ENCODE measurements at places on chromosomes 6 and 20.
A peak's percentile ranks its signal among the peaks of the same experiment; 100 is the strongest.

DNA sequence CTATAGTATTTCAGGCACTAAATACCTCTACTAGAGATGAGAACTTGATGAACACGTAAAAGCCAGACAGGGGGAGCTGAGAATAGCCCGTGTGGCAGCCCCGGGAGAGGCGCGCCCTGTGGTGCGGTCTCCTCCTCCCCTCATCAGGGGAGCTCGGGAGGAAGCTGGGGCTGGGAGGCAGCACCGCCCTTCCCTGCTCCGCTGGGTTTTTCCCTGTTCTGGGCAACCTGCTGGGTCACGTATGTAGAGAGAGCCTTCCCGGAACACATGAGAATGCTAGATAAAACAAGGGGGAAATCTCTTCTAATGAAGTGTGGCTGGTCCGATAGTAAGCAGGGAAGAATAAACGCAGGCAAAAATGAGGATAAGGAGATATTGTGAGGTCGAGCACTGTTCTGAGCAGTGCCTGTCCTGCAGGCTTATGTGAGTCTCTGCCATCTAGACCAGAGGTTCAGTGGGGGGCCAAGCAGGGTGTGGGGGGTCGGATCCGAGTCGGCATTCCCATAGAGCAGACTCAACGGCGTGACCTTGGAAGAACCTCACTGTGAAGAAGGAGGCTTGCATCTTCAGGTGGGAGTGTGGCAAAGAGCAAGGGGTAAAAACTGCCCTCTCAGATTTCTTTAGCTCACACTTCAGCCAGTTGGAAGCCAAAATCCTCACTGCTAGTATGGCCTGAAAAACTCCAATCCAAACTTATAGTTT, 13.4 kb upstream of the RPS6KA2 start:
- DNase-seq, result peak; percentile 36

DNA sequence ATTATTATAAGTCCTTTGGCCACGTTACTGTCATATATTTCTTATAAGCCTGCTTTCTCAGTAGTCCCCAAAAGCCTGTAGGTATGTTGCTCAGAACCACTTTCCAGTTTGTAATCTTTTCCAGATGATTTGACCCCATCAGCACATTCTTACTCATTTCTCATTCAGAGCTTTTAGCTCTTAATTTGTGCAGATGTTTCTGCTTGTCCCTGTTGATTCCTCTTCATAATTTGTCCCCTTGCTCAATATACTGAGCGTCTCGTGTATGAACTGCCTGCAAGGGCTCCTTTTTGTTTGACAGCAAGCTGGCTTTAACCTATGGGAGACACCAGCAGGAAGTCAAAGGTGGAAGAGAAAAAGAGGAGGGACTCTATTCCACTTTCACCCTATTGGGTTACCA, 733.8 kb upstream of the GJE1 start:
- no peak for DNase-seq

DNA sequence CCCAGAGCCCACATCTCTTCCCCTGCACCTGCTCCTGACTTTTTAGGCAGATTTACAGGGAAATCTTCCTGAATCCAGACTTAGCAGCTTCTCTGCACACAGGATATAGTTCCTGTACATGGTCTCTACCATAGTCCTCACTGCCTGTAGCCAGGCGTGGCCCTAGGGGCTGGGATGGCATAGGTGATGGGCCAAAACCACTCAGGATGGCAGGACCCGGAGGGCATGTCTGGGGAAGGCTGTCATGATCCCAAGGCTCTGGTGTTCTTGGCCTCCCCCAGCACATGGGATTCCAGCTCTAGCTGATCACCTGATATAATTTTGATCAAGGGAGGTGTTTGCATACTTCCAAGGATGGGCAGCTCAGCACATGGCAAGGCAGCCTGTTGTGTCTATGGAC, 58.0 kb downstream of the TOX2 start:
- DNase-seq, result no peak

DNA sequence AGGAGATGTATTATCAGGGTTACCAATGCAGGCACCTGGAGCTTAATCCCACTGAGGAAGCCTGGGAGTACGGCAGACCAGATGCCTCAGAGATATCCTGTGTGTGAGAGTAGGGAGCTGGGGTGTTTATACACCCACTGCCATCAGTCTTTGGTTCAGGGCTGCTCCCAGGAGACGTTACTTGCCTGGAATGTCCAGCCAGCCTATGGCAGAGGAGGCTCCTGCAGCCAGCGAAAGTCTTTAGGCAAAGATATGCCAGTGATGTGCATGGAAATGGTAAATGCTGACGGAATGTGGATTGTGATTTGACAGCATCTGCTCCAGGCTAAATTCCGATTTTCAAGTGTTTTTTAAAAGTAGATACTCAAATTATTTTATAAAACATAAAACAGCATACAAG, 282.0 kb downstream of the BTBD3 start:
- DNase-seq, result no peak

DNA sequence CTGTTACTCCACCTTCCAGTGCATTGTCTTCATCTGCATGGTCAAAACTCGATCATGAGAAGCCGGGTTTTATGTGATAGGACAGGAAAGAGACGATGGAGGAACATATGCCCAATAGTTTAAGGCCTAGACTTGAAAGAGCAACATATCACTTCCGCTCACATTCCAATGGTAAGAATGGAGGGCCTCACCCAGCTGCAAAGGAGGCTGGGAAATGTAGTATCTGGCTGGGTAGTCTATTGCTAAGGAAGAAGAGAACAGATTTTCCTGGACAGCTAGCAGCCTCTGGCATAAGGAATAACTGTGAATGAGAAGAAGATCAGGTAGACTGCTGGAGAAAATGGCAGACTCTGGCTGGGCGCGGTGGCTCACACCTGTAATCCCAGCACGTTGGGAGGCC, 19.2 kb downstream of the FITM2 start:
- no peak for DNase-seq

DNA sequence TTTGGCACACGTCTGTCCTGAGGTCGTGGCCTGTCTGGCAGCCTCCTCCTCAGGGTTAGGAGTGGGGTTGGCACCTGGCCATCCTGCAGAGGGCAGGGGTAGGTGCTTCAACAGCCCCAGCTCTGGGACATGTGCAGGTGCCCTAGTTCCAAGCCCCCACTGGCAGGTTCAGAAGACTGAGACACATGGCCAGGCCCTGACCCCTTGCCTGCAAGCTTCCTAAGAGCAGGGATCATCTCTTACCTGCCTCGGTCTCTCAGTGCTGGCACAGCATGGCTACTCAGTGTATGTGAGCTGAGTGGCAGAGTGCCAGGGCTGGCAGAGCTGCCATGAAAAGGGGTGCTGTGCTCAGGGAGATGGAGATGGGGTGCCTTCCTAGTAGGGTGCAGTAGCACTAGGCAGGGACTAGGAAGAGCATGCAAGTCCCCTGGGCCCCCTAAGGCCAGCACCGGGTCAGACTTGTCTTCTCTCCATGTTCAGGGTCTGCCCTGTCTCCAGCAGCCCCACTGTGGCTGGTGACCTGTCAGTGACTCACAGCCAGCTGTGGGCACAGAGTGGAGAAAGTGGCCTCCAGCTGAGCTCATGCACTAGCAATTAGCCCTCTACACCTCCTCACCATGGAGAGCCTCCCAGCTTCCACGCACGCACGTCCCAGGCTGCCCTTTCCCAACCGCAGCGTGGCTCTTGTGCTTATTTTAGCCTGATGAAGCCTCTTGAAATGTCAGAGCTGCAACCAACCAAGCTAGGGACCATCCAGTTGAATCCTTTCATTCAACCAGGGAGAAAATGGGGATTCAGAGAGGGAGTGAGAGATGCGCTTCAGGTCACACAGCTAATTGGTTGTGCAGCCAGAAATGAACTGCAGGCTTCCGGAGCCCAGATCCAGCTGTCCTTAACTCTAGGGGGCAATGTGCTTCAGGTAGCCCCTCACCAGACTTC, 116.6 kb downstream of the MRPL14 start:
- DNase-seq, result no peak

- no peak for DNase-seq
Observed at GRCh38 chr6:88519301-88520016, 353.3 kb upstream of the CNR1 start.

DNA sequence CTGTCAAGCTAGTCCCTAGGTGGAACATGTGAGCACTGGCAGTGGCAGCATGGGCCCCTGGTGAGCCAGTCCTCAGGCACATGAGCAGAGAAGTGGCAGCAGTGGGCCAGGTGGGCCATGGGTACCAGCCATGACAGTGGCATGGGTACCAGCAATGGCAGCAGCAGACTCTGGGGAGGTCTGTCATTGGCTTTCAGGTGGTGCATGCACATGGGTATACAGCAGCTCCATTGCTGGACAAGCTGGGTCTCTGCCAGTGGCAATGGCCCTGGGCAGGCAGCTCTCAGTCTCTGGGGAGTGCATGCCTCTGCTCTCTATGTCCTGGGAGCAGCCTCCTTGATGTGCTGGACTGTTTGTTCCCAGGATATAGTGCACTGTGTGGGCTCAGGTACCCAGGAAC, 65.3 kb downstream of the KAT14 start:
- DNase-seq, result no peak

GRCh38 chr6:139395891-139396301, 21.4 kb upstream of the CITED2 start:
- peak; percentile 65 for DNase-seq

- peak; percentile 65 for DNase-seq
Observed at GRCh38 chr20:50498071-50498776, 12.0 kb upstream of the PTPN1 start.

DNA sequence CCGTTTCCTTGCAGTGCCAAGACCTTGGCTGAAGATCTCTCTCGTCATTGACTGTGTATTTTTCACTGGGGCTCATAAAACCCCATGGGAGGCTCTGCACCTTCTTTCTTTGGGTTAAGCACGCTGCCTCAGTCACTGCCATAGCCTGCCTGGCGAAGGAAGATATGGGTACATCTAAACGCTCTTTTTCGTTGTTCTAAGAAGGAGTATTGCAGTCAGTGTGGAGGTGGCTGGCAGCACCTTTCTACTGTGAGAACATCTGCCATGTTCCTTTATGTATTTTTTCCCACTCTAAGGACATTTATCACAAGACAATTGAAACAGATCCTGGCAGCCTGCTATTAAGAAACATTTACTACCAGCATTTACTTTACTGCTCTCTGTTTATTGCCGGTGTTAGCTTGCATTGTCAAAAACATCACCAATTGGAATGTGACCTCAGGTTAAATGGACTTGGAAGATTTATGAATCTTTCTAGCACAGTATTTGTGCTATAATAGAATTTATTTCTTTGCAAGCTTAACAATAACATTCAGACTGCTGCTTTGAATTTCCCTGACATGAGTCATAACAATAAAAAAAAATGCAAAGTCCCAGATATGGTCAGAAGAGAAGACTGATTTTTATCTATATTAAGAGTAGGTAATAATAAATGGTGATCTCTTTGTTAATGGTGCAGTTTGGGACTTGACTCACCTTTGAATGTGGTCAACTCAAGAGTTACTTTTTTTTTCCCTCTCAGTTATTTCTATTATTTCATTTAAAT, 62.2 kb upstream of the CLDN20 start:
- no peak for DNase-seq

GRCh38 chr6:13579911-13580310, 5.5 kb downstream of the SIRT5 start:
- no peak for DNase-seq

DNA sequence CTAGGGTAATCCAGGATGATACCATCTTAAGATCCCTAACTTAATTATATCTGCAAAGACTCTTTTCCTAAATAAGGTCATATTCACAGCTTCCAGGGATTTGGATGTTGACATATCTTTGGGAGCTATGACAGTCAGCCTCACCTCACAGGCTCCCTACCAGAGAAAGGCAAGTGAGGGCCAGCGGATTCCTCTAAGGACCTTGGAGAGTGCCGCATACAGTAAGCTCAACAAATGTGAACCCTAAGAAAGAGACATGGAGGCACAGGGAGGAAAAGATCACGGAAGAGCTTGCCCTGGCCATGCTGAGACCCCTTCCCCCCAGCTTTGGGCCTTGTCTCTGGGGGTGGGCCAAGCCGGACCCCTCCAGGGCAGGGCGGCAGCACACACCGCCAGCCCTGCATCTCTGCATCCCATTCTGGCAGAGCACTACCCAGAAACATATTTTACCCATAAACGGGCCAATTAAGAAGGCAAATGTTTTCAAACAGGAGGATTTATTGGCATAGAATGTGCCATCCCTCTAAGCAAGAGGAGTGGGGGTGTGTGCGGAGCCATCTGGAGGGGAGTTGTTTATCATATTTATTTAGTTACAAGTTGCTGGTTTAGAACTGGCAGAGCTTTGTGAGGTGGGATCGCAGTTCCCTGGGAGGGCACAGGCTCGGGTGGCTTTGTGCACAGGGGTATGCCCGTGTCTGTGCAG, 55.4 kb downstream of the CHMP4B start:
- no peak for DNase-seq

All from common myeloid progenitor, CD34-positive (primary cell).